ENCODE measurements at places on chromosomes 2 and 18.

- no peak for DNase-seq
These were observed 748.2 kb upstream of the ACVR2A start for GRCh38 chr2:147096671-147097070.

DNA sequence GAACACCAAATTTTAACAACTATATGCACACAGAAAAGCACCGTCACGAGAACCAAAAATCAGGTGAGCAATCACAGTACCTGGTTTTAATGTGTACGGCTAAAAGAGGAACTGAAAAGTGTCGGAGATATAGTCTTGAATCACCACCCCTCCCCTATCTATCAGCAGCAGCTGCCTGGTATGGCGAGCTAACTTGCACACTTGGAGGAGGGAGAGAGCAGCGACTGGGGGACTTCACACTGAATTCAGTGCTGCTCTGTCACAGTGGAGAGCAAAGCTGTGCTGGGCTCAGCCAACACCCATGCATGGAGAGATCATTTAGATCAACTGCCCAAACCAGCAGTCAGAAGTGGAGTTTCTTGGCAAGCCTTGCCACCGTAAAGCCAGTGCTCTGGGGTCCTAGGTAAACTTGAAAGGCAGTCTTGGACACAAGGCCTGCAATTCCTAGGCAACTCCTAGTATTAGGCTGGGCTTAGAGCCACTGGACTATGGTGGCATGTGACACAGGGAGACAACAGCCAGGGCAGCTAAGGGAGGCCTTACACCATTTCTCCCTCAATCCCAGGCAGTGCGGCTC, 89.2 kb upstream of the CD226 start:
- no peak for DNase-seq

GRCh38 chr2:16290311-16291020, 350.1 kb downstream of the MYCN start:
- DNase-seq = no peak

GRCh38 chr18:66511289-66511688, 92.6 kb downstream of the CDH19 start:
- DNase-seq = no peak

GRCh38 chr2:2926009-2926857, 451.4 kb downstream of the EIPR1 start:
- no peak for DNase-seq

DNA sequence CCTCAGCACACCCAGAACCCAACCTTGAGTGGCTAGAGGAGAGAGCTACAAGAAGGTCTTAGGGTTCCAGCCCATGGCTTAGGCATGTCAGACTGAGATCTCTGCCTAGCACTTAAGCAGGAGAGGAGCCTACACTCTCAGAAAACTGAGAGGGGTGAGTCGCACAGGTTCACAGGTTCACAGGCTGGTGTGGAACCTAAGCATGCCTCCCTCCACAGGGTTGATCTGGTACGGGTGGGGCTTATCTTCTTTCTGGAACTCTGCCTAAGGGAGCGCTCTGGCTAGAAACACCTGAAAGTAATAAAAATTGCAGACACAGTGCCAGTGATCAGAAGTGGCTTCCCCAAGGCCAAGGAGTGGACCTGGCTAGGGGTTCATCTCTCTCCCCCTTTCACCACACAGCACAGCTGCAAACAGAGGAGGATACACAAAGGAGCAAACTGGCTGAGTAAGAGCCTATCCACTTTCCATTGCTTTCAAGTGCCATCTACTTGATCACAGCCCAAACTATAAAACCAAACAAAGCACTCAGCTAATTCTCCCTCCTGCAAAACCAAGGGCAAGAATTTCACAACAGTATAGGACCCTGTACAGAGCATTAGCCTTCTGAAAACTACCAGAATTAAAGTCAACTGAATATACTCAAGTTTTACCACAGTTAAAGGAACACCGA, 481.9 kb upstream of the SETBP1 start:
- DNase-seq = no peak

DNA sequence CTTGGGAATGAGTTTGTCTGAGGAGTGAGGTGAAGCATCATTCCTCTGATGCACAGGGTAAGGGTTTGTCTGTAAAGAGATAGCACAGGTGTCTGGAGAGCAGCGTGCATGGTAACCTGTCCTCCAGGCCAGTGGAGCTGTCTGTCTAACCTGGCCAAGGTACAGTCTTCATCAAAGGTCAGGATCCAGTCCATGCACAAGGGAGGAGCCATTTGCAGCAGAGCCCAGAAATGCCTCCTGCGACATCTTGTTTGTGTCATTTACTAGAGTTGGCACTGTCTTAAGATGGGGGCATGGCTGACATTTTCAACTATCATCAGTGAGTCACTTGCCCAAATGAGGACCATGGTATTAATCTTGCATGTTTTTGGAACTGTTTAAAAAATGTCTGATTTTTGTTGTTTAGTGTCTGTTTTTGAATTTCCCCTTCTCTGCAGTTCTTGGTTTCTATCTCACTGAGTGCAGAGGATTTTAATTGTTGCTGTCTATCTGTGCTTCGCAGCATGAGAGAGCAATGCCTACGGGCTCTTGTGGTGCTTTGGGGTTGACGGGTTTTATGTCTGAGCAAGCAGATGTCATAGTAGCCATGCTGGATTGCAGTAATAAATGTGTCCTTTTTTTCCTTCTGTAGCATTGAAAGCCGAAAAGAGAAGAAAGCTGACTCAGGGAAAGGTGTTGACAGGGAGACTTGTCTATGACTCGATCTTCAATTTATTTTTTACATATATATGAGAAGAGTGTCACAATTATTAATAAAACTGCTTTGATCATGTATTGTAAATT, 91.3 kb downstream of the DPP4 start:
- DNase-seq = no peak

GRCh38 chr2:3254442-3254941, 123.1 kb downstream of the EIPR1 start:
- no peak for DNase-seq

DNA sequence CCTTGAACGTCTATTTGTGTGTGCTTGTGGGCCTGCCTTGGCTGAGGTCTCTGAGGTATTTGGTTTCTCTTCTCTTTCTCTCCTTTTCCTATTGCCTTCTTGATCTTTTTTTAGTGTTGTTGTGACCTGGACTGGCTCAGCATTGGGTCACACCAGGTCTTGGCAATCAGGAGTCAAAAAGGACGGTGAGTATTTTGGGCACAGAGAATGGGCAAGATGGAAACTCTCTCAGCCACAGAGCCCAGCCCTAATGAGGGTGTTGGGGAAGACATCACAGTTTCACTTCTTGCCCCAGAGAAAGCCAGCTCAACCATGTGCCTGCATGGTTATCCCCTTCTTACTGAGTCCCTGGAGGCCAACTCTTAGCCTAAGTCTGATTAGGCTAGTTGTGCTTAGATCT, 13.7 kb upstream of the INO80C start:
- DNase-seq = no peak

- no peak for DNase-seq
These were observed 247.0 kb upstream of the SYT4 start for GRCh38 chr18:43524260-43524659.

GRCh38 chr2:127561371-127561770, 25.9 kb downstream of the MYO7B start:
- DNase-seq = no peak

DNA sequence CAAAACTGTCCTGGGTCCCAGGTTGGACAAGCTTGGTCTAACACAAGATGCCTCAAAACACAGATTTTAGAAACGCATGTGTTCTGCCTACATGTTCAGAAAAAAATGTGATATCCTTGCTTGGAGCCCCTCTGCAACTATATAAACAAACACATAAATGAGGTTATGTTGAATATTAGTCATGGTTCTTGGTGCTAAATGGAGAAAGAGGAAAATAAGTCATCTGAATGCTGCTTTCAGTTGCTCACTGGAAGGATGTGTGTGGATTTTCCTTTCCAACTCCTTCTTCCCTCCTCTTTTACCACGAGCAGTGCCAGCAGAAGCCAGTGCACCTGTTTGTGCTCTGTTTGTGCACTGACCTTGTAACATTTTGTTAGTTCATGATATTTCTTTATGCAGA, 85.3 kb downstream of the PIEZO2 start:
- no peak for DNase-seq

DNA sequence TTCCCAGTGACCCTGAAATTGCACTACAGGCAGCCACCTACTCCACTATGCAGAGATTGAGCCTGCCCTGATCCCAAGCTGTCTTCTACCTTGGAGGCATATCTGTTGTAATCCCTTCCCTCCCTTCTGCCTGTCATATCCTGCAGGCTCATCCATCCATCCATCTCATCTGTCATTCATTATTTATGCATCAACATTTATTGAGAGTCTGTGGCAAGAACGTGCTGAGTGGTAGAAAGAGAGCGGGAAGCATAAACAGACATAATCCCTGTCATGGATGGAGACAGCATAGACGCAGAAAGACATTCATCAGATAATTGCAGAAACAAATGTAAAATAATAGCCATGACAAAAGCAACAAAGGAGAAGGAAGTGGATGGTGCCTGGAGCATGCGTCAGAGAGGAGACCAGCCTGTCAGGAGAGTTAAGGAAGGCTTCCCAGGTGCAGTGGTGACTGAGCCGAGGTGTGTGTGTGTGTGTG, 110.7 kb upstream of the STPG4 start:
- DNase-seq = no peak

- DNase-seq = no peak
These were observed 363.5 kb upstream of the TNP1 start for GRCh38 chr2:217223222-217223930.

- no peak for DNase-seq
These were observed 52.4 kb downstream of the INHBB start for GRCh38 chr2:120398051-120398995.

DNA sequence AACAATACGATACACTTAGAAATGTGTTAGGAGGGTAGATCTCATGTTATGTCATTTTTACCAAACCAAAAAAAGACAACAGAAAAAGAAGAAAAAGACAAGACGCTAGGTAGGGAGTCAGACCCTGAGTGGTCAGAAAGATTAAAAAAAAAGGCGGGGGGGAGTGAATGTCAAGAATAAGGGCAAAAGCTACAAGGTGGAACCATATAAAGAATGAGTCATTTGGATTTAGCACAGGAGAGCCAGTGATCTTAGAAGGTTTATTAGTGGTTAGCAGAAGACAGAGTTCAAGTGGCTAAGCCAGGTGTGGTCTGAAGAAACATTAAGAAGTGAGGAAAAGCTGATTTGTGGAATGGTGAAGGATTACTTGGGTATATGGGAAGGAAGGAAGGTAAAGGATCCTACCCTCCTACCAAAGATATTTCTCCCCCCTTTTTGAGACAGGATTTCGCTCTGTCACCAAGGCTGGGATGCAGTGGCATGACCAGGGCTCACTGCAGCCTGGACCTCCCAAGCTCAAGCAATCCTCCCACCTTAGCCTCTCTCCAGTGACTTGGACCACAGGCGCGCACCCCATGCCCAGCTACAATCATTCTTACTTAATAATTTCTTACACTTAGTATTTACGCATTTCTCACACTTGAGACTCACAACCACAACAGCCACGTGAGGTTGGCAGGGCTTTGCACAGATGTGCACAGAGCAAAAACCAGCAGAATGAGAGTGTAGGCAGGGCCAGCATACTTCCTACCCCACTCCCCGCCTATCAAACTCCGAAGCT, 2.6 kb downstream of the DSC2 start:
- no peak for DNase-seq

- DNase-seq = no peak
These were observed 76.4 kb downstream of the C2orf74 start for GRCh38 chr2:61238219-61239012.

GRCh38 chr18:51051105-51051712, 21.2 kb downstream of the SMAD4 start:
- DNase-seq = no peak

GRCh38 chr18:39705362-39705761, 2139.8 kb upstream of the CELF4 start:
- no peak for DNase-seq

- DNase-seq = no peak
These were observed 79.6 kb upstream of the B3GNT7 start for GRCh38 chr2:231315896-231316295.

DNA sequence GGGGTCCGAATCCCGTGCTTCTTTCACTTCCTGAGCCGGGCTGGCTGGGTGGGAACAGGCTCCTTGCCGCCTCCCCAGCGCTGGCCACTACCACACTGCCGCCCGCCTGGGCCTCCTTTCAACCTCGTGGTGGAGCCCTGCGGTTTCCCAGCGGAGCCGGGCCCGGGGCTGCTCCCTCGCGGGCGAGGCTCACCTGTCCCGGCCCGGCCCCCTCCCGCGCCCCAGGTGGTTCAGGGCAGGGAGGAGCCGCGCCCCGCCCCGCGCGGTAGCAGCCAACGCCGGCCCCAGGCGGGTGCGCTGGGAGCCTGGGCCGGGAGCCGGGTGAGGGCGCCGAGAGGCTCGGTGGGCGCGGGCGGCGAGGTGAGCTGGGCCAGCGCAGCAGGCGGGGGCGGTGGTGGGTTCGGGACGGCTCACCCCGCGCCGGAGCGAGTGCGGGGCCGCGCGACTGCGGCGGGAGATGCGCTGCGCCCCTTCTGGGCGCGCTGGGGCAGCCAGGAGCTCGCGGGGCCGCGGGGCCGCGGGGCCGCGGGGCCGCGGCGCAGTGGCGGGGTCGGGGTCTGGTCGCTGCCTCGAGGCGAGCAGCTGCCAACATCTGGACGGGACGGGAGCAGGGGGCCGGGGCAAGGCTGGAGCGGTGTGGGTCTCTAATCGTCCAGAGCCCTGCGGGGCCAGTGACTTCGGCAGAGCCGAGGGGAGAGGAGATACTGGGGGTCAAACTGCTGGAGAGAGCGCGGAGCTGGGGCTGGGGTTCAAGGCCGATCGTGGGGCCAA, at the start of gene LYPD6B:
Gene LYPD6B (plus strand): TSS at position 258 of the 771 bp plus-strand sequence. CDS start 92,250 bp downstream, outside the sequence.
- no peak for DNase-seq

- DNase-seq = no peak
These were observed 100.1 kb downstream of the ICOS start for GRCh38 chr2:204036706-204037105.

DNA sequence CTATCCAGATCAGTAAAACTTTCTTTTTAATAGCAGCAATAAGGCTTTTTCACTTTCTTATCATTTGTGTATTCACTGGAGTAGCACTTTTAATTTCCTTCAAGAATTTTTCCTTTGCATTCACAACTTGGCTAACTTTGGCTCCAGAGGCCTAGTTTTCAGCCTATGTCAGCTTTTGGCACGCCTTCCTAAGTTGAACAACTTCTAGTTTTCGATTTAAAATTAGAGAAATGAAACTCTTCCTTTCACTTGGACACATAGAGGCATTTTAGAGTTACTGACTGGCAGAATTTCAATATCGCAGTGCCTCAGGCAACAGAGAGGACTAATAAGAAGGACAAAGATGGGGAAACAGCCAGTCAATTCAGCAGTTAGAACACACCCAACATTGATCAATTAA, 577.4 kb downstream of the DSC3 start:
- DNase-seq = no peak

DNA sequence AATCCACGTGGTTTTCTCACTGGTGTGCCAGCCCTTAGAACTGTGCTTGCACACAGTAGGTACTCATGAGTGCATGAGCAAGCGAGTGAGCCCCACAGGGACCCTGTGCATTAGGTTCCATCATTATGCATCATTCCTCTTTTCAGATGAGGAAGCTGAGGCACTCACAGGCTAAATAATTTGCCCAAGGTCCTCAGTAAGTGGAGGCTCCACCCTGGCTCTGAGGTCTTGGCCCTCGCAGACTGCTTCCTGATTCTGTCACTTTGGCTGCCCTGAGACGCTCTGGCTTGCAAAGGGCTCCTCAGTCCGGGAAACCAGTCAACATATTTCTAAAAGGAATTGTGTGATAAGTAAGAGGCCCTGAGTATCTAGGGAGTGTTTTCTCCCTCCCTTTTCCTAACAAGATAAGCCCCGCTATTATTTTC, 71.7 kb downstream of the IL1R2 start:
- no peak for DNase-seq

GRCh38 chr2:86476092-86476491, 34.9 kb downstream of the KDM3A start:
- DNase-seq = no peak

GRCh38 chr2:81598453-81598852, 1293.9 kb upstream of the LRRTM1 start:
- no peak for DNase-seq
